AG09319 (cell line): ENCODE measurements at places on chromosomes 16 and 17.

- no peak for DNase-seq
Measured at GRCh38 chr17:1904273-1905182, 74.7 kb downstream of the RPA1 start.

DNA sequence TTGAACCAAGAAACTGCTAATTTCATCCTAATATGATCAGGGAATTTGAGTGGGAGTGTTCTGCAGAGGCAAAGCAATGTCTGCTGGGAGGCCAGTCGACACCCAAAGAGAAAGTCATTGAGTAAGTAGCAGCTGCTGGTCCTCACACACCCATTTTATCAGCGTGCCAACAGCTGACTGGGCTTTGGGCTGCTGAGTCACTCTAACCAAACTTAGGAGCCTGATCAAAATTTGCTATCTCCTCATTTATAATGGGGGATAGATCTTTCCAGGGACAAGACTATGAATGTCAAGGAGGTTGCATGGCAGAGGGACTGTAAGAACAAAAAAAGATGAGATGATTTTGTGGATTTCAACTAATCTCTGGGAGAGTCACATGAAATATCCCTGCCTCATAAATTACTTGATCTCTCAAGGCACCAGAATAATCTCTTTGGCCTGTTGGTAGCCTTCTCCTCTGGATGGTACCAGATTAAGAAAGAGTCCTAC is 32.9 kb downstream of the CPSF4L start:
- DNase-seq: peak; percentile 62

GRCh38 chr16:55207693-55208428 is 116.1 kb upstream of the IRX6 start:
- no peak for DNase-seq

- no peak for DNase-seq
Measured at GRCh38 chr17:1486802-1487695, 5.4 kb downstream of the MYO1C start.
